ENCODE measurements at places on chromosomes 5 and 9.

- DNase-seq, result no peak
Observed at GRCh38 chr5:83564069-83564749, 92.7 kb downstream of the VCAN start.

GRCh38 chr5:92885950-92886349 is 695.1 kb downstream of the NR2F1-AS1 start:
- no peak for DNase-seq

DNA sequence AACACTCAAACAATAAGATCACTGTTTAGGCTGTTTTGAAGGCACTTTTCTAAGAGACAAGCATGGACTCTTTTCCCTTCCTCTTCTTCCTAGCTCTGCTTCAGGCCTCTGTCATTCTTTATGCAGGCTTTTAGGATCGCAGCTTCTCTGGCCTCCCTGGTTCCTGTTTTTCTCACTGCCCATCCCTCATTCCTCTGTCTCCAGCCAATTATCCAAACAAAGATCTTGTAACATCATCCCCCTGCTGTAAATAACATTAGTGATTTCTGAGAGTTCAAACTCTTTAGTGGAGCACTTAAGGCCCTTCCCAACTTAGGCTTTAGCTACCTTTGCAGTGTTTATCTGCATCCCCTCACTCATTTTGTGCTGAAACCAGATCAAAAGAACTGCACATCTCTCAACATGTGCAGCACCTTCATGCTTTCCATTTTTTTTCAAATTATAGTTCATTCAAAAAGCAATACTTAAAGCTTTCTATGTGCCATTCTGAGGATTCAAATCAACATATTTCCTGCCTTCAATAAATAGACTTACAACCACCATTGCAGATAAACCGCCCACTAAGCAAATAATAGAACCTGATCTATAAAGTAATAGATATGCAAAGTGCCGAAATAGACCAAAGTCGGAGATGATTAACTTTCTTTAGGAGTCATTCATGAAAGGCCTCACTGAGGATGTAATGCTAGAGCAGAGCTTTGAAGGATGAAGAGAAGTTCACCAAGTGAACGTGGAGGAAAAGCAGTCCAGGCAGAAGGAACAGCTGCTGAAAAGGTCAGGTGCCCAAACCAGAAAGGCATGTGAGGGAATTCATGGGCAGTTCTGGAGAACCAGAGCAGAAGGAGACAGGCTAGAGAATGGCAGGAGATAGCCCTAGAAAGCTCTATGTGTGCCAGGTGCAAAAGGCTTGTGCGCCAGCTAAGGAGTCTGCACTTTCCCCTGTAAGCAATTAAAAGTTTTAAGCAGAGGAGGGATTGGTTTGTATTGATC is 95.8 kb upstream of the ZNF366 start:
- no peak for DNase-seq

DNA sequence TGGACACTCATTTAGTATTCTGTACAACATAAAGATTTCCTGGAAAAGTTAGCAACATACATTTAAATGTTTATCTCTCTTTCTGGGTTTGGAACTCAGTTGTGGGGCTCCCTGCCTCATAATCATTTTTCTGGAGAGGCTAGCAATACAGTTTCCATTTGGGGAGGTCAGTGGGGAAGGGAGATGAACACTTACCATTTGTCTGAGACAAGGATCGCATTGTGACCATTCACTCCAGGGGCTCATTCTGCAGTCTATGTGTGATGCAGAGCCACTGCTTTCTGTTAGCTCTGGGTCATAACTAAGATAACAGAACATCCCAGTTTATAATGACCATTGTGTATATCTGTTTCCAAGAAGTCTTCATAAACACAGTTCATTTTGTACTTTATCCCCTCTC is 22.4 kb downstream of the C9 start:
- DNase-seq, result no peak

- no peak for DNase-seq
Observed at GRCh38 chr9:4670591-4670990, 4.3 kb upstream of the SPATA6L start.

DNA sequence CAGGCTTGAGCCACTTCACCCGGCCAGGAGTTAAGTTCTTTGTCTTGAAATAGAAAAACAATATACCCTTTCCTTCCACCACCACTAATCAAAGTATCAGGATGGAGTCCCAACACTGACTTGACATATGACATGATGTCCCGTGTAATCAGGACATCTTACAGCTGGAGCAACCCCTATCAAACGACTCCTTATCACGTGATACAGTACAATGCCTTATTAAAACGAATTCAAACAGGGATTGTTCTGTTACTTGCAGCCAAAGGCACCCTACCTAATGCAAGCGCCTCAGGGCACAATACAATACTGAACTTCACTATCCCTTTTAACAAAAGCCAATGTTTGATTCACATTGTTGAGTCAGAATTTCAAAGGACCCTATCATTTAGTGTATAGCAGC is 261.3 kb downstream of the SLIT3 start:
- DNase-seq, result no peak

DNA sequence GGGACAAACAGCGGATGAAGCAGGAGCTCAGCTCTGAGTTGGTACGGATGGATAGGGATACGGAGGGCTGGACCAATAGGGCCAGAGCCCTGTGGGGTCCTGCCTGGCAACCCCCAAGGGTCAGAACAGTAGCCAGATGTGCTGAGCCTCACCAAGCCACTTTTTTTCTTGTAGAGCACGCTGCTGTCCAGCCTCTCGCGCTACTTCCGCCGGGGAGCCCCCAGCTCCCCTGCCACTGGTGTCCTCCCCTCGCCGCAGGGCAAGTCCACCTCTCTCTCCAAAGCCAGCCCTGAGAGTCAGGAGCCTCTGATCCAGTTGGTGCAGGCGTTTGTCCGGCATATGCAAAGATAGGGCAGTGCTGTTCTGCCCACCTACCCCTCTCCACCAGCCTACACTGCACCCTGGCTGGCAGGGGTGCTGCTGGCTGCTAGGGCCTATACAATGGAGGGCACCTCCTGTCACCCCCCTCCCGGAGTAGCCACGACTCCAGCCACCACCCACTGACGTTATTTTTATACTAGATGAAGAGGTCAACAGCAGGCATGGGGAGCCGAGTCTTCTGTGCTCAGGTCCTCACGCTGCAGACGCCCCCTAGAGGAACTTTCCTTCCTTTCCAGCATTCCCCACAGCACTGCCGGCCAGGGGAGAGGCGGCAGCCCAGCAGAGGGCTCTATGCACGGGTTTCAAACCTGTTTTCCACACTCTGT is 21.6 kb downstream of the SH3GLB2 start:
- DNase-seq, result peak; percentile 16

DNA sequence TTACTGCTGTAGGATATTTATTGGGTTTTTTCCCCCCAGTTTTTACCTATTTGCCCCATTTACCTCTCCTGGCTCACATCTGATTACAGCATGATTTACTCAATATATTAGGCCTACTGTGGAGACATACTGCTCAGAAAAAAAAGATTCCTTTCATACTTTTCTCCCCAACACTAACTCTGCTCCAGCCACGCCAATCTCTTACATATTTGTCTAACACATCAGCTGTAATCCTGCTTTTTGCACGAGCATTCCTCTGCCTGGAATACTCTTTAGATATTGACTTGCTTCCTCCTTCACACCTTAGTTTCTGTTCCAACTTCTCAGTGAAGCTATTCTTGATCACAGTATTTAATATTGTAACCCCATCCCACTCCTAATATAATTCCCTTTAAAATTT is 158.1 kb upstream of the VCAN start:
- DNase-seq, result no peak

GRCh38 chr9:69931340-69931739 is 110.7 kb downstream of the CFAP95 start:
- DNase-seq, result no peak

GRCh38 chr9:22055090-22055489 is 46.0 kb upstream of the CDKN2B start:
- no peak for DNase-seq

DNA sequence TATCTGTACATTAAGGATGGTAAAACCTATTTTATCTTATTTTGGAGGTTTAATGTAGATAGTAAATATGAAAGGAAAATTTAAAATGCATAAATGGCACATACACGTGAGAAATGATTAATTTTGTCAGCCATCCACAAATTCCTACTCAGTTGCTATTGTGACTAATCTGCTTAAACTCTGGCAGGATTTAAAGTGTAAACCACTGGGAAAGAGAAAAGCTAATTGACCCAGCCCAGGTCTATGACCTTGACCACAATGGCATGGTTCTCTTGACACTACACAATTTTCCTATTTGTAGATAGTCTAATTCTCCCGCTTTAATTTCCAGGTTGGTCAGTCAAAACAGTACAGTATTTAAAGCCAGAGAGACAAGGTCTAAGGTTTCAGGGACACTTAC is 459.0 kb upstream of the KLF4 start:
- no peak for DNase-seq

DNA sequence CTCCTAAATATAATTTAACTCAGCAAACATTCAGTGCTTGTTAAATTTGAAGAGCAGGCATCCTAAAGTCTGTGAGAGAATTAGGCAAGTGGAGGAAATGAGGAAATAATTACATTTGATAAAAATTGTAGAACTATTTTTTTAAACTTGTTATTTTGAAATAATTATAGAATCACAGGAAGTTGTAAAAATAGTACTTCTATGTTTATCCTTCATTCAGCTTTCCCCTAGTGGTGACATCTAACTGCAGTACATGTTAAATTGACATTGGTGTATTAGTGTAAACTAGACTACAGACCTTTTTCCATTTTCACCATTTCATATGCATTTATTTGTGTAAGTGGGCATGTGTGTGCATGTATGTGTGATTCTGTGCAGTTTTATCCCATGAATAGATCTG is 51.6 kb downstream of the F2RL2 start:
- no peak for DNase-seq

DNA sequence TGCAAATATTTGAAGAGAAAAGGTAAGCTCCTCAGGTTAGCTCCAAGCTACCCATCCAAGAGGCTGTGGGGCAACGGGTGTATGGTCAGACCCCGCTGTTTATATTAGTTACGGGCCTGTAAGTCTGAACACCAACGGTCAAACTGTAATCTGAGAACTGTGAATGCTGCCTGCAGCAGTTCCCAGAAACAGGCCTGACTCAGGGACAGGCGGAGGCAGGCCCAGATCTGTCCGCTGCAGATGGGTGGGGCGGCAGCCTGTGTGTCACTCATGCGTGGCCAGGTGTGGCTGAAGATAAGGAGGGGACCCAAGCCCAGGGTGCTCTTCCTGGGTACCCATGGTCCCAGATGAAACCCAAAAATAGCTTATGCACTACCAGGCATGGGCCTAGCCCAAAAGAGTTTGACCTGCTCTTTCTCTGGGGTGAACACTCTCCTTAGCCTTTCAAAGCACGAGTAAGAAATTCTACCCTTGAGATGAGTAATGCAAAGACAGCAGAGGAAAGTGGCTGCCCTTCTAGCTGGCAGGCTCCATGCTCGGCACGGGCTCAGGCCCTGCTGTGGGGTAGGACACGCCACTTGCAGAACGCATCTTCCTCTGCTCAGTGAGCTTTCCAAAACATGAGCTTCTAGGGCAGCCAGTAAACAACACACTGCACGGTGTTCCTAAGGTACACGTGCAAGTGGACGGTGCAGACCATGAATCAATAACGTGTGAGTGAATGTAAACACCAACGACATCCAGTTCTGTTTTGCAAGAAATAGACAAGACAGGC is 9.1 kb downstream of the UBAC1 start:
- no peak for DNase-seq

DNA sequence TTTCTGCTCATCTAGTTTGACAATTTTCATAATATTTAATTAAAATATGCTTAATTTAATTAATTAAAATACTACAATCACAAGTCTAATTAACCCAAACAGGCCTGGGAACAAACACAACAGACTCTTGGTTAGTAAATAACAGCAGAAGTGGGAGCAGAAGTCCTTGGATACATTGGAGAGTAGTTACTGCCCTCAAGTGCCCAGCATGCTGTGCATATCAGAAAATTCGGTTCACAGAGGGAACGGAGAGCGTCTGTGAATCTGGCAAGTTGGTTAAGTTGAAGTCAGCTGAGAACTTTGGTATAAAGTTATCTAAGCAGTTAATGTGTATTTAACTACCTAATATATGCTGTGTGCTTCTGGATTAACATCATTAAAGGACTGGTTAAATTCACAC is 87.0 kb upstream of the ATG10 start:
- DNase-seq, result no peak

DNA sequence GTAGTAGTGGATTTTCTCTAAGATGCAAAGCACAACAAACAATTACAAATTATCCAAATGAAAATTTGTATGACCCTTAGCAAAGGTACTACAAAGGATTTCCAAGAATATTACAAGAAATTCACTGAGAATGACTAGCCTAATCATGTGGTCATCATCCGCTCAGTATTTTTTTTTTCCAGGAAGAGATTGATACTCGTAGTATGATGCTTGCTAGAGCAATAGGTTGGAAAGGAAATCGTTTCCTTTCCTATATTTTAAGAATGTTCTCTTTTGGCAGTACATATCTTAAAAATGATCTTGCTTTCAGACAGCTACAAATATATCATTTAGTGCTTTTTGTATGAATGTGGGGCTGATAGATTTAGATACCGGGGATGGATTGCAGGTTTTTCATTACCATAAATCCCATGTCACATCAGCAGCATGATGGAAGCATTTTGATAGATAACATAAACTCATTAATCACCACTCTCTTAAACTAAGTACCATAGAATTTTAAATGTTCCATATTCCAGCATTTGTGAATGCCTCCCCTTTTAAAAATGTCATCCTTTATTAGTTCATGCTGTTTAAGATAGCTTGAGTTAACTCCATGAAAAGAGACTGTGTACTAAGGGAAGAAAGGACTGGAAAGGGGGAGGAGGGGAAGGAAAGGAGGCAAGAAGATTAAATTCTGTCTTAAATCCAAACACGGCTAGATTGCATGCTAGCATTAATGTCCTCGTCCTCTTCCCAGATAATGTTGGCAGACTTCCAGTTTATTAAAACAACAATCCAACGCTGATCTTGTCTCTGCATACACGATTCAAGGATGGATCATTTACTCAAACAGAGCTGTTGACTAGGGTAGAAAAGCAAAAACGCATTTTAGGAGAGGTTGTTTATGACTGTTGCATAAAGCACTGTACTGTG is 311.7 kb upstream of the ZNF608 start:
- DNase-seq, result no peak

DNA sequence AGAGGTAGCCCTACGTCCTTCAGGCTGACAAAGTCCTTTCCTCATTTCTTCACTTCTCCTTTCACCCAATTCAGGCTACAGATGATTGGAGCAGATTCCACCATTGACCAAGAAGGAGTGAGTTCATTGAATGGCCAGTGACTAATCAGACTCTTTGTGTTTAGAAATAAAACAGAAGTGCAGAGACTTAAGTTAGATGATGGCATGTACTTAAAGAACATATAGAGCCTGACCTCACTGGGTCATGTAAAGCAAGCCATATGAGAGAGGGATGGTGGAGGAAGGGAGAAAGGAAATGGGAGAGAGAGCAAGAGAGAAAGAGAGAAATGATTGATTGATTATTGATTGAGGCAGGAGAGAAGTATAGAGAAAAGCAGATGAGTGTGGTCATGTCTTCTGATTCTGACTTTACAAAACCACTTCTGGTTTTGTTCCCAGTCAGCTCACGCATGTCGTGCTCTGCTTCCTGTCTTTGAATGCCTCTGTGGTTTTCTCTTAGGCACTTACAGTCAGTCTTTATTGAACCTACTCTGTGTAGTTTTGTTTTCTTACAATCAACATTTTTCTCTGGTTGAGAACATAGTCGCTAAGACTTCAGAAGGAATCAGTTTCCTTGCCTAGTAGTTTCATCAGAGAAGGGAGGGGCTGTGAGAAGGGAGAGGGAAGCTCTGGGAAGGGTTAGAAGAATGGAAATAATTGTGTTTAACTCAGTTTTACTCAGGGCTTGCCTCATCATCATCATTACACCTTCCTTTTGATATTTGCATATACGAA is 149.2 kb upstream of the KLF9 start:
- DNase-seq, result no peak

- no peak for DNase-seq
Observed at GRCh38 chr9:109035684-109036423, 22.6 kb upstream of the CTNNAL1 start.

GRCh38 chr5:150618588-150619281 is 21.7 kb upstream of the SYNPO start:
- DNase-seq, result no peak

Measured in stimulated activated CD8-positive, alpha-beta memory T cell treated with anti-CD3 and anti-CD28 coated beads, Interleukin-2, amount 100 ng/mL, for 1 hour (primary cell).